Ascending aorta (tissue), 2 donors: ENCODE measurements at places on chromosomes 5 and 9.

- H3K4me1 ChIP-seq: no peaks in the 10 kb centered on the region
- H3K36me3 ChIP-seq: no peaks in the 10 kb centered on the region
- H3K27ac ChIP-seq: no peak overlapping the region
- no peak overlapping the region for H3K4me3 ChIP-seq
- DNase-seq: no peak
- H3K27me3 ChIP-seq: no peaks in the 10 kb centered on the region
Observed at GRCh38 chr5:111454776-111455175, 57.6 kb downstream of the STARD4 start.

DNA sequence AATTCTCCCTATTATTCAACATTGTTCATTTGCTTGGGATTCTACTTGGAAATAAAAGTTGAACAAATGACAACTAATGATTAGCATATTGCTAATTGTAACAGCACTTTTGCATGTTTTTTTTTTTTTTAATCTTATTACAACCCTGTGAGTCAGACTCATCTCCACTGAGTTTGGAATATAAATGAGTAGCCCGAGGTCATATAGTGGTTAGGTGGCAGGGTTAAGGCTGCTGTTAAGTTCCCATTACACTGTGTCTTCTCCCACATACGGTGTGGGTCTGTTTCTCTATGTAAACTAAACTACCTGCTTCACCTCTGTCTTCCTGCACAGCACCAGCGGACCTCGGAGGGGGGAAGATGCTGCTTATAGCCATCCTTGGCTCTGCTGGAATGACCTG lies 92.4 kb downstream of the EQTN start:
- H3K27me3 ChIP-seq: no peaks in the 10 kb centered on the region
- H3K27ac ChIP-seq: no peak overlapping the region
- peaks cover 3% of the 10 kb centered on the region for H3K4me1 ChIP-seq
- DNase-seq: no peak
- H3K4me3 ChIP-seq: no peak overlapping the region

GRCh38 chr5:15579193-15579990 lies 79.4 kb downstream of the FBXL7 start:
- H3K27ac ChIP-seq: no peak overlapping the region
- H3K27me3 ChIP-seq: no peaks in the 10 kb centered on the region
- H3K36me3 ChIP-seq: no peaks in the 10 kb centered on the region
- no peak overlapping the region for H3K4me3 ChIP-seq
- H3K4me1 ChIP-seq: no peaks in the 10 kb centered on the region

DNA sequence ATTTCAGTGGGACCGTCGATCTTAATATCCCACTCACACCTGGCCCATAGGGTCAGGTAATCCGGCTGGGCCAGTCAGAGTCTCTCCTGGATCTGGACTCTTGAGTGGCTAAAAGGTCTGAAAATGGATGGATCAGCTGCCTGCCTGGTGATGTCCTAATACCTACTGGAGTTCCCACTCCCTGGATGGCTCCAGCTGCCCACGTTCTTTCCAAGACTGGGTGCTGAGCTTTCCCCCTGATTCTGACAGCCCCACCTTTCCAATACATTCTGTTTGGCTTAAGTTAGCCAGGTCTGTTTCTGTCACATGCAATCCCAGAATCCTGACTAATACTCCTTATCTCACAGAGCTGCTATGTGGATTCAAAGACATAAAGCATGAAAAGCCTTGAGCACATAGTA lies 10.2 kb downstream of the SH3PXD2B start:
- no peak for DNase-seq
- no peaks in the 10 kb centered on the region for H3K36me3 ChIP-seq
- no peak overlapping the region for H3K4me3 ChIP-seq

DNA sequence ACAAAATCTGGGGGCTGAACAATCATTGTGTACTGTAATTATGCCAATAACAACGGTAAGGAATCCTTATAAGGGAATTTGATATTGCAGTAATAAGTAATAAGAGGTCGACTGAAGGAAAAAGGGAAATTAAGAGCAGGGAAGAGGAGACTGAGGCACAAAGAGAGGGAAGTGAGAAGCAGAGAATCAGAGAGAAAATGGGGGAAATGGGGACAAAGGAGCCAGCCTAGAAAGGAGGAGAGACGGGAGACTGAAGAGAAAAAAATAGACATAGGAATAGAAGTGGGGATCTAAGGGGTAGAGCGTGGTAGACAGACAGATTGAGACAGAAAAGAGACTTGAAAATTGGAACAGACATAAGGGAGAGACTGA lies 518 bp upstream of the ZNF300 start:
- H3K36me3 ChIP-seq: peaks cover 19% of the 10 kb centered on the region
- H3K4me1 ChIP-seq: no peaks in the 10 kb centered on the region
- no peak overlapping the region for H3K27ac ChIP-seq
- peak overlapping the region; percentile 63 for H3K4me3 ChIP-seq

GRCh38 chr9:135700525-135700924 lies 1.2 kb upstream of the SOHLH1 start:
- no peak overlapping the region for H3K27ac ChIP-seq
- H3K4me1 ChIP-seq: peaks cover 6% of the 10 kb centered on the region
- no peak for DNase-seq
- peaks cover 10% of the 10 kb centered on the region for H3K27me3 ChIP-seq
- no peak overlapping the region for H3K4me3 ChIP-seq
- no peaks in the 10 kb centered on the region for H3K36me3 ChIP-seq

GRCh38 chr9:117622347-117622746 lies 81.9 kb upstream of the TLR4 start:
- DNase-seq: no peak
- no peaks in the 10 kb centered on the region for H3K27me3 ChIP-seq
- H3K36me3 ChIP-seq: no peaks in the 10 kb centered on the region
- no peak overlapping the region for H3K4me3 ChIP-seq
- H3K4me1 ChIP-seq: no peaks in the 10 kb centered on the region
- no peak overlapping the region for H3K27ac ChIP-seq

GRCh38 chr9:89642789-89643188 lies 38.0 kb downstream of the GADD45G start:
- DNase-seq: no peak
- H3K27me3 ChIP-seq: no peaks in the 10 kb centered on the region
- H3K4me1 ChIP-seq: peaks cover 22% of the 10 kb centered on the region
- H3K4me3 ChIP-seq: no peak overlapping the region

- no peak overlapping the region for H3K4me3 ChIP-seq
- no peak overlapping the region for H3K27ac ChIP-seq
- H3K27me3 ChIP-seq: no peaks in the 10 kb centered on the region
Observed at GRCh38 chr9:75798505-75798904, 92.0 kb upstream of the PCSK5 start.

DNA sequence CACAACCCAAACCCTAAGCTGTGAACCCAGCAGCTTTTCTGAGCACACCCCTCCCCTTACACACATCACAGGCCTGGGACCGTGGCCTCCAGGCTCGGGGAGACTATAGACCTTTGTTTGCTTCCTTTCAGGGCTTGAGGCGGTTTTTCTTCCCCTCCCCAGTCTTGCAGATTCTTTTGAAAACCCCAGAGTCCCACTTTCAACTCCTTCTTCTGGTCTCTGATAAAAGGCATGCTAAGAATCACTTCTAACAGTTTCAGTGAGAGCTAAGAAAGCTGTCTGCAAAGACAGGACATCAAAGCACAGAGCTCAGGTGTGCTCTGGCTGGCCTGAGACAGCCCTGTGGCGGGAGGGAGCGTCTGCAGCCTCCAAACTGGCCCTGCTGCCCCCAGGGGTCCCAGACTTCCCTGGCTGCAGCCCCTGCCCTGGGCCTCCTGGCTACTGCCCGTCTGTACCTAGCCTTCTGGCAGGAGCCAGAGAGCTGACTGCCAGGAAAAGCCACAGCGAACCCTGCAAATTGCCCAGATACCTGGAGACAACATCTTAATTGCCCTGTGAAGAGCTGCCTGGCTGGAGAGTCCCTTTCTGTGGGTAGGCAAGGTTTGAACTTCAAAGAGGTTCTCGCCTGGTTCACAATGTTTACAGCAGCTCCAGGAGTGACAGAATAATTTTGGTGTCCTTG lies 138.9 kb downstream of the GADD45G start:
- no peak overlapping the region for H3K4me3 ChIP-seq
- H3K4me1 ChIP-seq: no peaks in the 10 kb centered on the region
- DNase-seq: no peak
- H3K27me3 ChIP-seq: no peaks in the 10 kb centered on the region

DNA sequence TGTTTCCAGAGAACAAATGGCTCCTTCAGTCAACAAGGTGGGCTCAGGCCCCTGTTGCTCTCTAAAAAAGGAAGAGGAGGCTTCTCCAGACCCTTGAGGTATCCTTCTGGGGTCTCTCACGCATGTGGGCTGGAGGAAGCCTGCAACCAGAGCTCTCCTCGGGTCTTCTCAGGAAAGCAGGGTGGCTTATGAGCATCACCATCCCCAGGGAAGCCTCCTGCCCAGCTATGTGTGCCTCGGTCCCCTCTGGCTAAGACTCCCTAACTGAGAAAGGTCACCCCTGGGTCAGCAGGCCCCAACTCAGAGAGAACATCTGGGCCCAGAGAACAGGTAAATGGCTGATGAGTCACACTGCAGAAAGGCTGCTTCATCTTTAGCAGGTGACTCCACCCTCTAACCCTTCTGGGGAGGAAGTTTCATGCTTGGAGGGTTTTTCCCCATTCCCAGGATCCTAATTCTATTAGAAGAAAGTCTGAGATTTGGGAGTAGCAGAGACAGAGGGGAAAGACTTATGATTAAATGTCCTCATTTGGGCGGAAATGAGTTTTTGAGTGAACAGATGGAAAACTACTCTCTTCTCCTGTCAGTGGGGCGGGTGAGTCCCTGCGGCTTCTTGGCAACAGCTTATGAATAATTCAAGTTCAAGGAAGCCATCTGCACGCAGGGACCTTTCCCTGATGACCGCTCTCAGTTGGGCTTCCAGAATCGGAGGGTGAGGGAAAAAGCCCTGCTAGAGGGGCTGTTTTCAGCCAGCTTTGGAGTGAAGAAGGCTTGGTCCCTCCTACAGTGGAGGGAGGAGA lies 41.9 kb downstream of the TGFBI start:
- no peak for DNase-seq
- no peaks in the 10 kb centered on the region for H3K36me3 ChIP-seq
- H3K4me3 ChIP-seq: no peak overlapping the region
- no peaks in the 10 kb centered on the region for H3K4me1 ChIP-seq
- H3K27ac ChIP-seq: no peak overlapping the region

DNA sequence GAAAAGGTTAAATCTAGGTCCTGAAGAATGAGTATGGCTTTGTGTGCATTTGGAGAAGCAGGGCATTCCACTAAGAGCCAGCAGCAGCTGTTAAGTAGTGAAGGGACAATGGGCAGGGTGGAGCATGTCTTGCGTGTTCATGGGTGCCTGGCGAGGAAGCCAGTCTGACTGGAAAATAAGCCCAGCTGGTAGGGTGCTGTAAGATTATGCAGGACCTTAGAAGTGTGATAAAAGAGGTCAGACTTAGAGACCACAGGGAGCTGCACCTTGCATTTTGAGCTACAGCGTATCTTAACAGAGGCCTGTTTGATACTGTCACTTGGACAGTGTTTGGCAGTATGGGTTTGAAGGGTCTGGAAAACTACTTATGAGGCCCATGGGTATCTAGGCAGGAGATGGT lies 131.7 kb upstream of the ELL2 start:
- H3K27me3 ChIP-seq: no peaks in the 10 kb centered on the region
- no peaks in the 10 kb centered on the region for H3K4me1 ChIP-seq
- no peak for DNase-seq
- no peaks in the 10 kb centered on the region for H3K36me3 ChIP-seq
- H3K27ac ChIP-seq: no peak overlapping the region

GRCh38 chr9:131349522-131349880 lies 44.4 kb upstream of the PRRC2B start:
- H3K4me3 ChIP-seq: no peak overlapping the region
- H3K27ac ChIP-seq: no peak overlapping the region
- no peaks in the 10 kb centered on the region for H3K36me3 ChIP-seq
- DNase-seq: no peak
- H3K27me3 ChIP-seq: no peaks in the 10 kb centered on the region
- no peaks in the 10 kb centered on the region for H3K4me1 ChIP-seq

- H3K27me3 ChIP-seq: no peaks in the 10 kb centered on the region
- H3K4me1 ChIP-seq: no peaks in the 10 kb centered on the region
Observed at GRCh38 chr5:173831196-173831914, 56.8 kb upstream of the CPEB4 start.

DNA sequence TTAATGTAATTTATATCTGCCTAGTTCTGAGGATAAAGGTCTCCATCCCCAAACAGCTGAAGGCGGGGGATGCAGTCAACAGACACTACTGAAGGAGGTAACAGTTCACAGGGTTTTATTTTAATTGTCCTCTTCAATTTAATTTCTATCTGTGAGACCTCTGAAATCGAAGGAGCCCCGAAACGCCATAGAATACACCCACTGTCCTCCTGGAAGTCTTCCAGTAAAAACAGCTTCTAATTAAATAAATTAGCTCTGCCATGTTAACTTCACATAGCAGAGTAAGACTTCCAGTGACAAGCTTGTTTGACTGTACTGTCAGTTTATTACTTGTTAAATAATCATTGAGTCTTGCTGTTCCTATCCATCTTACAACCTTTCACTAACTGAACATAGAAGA lies 193.5 kb downstream of the SEC61B start:
- H3K27me3 ChIP-seq: no peaks in the 10 kb centered on the region
- H3K4me1 ChIP-seq: no peaks in the 10 kb centered on the region
- no peak overlapping the region for H3K4me3 ChIP-seq
- no peak overlapping the region for H3K27ac ChIP-seq
- no peak for DNase-seq
- H3K36me3 ChIP-seq: no peaks in the 10 kb centered on the region

- no peaks in the 10 kb centered on the region for H3K4me1 ChIP-seq
- H3K27ac ChIP-seq: no peak overlapping the region
- DNase-seq: no peak
- H3K4me3 ChIP-seq: no peak overlapping the region
Observed at GRCh38 chr9:129524582-129525270, 96.2 kb downstream of the C9orf50 start.

DNA sequence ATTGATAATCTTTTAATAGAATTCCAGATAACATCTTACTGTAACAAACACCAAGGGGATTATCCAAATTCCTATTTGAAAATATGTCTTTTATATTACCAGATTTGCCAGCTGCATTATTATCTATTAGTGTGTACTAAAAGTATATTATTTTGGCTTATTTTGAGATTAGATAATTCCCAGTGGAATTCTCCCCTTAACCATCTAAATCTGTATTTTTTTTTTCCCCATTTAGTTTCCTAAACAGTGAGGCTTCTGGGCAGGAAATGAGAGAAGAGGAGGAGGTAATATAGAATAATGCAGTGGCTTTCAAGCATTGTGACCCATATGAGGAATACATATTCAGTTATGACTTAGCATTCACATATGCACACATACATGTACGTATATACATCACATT lies 53.5 kb upstream of the ABL1 start:
- H3K27ac ChIP-seq: peak overlapping the region; percentile 94
- no peaks in the 10 kb centered on the region for H3K36me3 ChIP-seq
- no peaks in the 10 kb centered on the region for H3K27me3 ChIP-seq
- DNase-seq: no peak
- peaks cover 46% of the 10 kb centered on the region for H3K4me1 ChIP-seq
